ENCODE measurements at places on chromosomes 13 and 19. TPM values are rescaled to one million over a fixed set of nuclear protein-coding genes. Genes with fewer than 3 reads are reported as not detected.

The RFPL4A gene
- not detected for total RNA-seq

The UBE2L5 gene
- total RNA-seq, result not detected

- no peak overlapping the region for H3K4me3 ChIP-seq
- H3K27ac ChIP-seq, result no peak overlapping the region
- no peaks in the 10 kb centered on the region for H3K27me3 ChIP-seq
- H3K36me3 ChIP-seq, result no peaks in the 10 kb centered on the region
These were observed 308.3 kb downstream of the KCNRG start for GRCh38 chr13:50323440-50324065.

The TLE6 gene
- 3.8 TPM for total RNA-seq

- no peaks in the 10 kb centered on the region for H3K4me1 ChIP-seq
- no peaks in the 10 kb centered on the region for H3K36me3 ChIP-seq
- no peak overlapping the region for H3K27ac ChIP-seq
These were observed 625.3 kb upstream of the PRR20A start for GRCh38 chr13:56515441-56515840.

DNA sequence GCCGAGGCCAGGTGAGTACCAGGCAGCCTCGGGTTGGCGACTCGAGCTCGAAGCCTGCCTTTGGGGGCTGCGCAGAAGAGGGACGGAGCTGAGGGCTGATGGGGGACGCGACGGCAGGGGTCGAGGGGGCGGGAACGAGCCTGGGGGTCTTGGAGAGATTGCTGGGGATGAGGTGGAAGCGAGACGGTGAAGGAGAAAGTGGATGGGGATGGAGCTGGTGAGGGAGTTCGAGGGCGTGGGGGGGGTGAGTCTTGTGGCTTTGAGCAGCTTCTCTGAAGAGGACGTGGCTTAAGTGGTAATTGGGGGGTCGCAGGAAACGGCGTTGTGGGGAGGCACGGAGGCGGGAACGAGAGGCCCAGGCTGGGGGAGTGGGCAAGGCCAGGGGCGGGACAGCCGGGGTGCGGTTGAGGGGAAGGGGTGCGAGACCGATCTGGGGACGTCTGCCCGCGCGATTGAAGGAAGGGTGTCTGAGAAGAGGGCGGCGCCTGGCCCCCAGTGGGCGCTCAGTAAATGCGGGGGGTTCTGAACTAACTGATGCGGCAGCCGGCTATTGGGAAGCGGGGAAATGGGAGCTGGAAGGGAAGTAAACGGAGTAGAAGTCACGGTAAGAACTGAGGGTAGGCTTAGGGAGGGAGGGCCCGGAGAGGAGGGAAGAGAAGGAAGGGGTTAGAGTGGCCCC is 426 bp downstream of the MYO9B start:
- H3K27me3 ChIP-seq, result no peaks in the 10 kb centered on the region
- DNase-seq, result no peak
- peaks cover 37% of the 10 kb centered on the region for H3K4me1 ChIP-seq
- H3K27ac ChIP-seq, result peak overlapping the region; percentile 80

The SIRT2 gene
- total RNA-seq, result 43.7 TPM

The DACH1 gene
- 21.2 TPM for total RNA-seq

The ARL11 gene
- not detected for total RNA-seq
